ENCODE measurements at places on chromosomes 2 and 18.

DNA sequence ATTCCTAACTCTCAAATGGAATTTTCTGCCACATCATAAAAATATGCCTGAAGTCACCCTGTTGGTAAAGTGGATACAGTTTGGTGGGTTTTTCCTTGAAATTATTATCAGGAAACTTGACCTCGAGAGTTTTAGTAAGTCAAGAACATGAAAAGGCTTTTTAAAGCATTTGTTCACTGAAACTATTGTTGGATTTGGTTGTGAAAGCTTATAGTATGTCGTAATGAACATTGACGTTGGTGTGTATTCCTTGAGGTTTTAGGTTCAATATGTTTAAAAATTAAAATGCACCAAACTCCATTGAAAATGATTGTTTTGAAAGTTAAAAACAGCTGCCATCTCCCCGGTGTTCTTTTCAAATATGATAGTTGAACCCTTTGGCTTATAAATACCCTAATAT is 30.8 kb downstream of the AOX1 start:
- DNase-seq = no peak

GRCh38 chr2:132597166-132597565 is 72.8 kb downstream of the LYPD1 start:
- no peak for DNase-seq

GRCh38 chr2:37654419-37654818 is 17.0 kb downstream of the CDC42EP3 start:
- no peak for DNase-seq

- DNase-seq = no peak
Measured at GRCh38 chr2:101164021-101164420, 12.8 kb upstream of the TBC1D8 start.

- DNase-seq = no peak
Measured at GRCh38 chr18:8368512-8369217, 240.6 kb upstream of the RAB12 start.

GRCh38 chr2:118678985-118679384 is 168.5 kb downstream of the EN1 start:
- DNase-seq = no peak

DNA sequence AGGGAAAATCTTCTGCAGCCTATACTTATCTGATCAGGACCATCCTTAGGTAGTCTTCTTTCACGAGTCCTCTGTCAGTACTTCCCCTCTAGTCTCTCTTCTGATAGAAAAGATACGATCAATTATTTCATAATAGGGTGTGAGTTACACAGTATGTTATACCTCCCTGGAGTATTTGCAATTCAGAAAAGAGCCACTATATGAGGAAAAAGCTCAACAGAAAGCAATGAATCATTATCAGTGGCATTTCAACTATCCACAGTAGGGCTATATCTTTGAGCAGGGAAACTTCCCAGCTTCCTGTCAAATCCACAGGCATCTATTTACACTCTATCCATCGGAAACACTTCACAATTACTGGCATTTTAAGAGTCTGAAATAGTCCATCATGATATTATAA is 105.3 kb upstream of the ACVR2A start:
- no peak for DNase-seq

Measured in HFFc6 (cell line).